Osteocyte (in vitro differentiated cells): ENCODE measurements at places on chromosomes 12 and 14.
A peak's percentile ranks its signal among the peaks of the same experiment; 100 is the strongest.

DNA sequence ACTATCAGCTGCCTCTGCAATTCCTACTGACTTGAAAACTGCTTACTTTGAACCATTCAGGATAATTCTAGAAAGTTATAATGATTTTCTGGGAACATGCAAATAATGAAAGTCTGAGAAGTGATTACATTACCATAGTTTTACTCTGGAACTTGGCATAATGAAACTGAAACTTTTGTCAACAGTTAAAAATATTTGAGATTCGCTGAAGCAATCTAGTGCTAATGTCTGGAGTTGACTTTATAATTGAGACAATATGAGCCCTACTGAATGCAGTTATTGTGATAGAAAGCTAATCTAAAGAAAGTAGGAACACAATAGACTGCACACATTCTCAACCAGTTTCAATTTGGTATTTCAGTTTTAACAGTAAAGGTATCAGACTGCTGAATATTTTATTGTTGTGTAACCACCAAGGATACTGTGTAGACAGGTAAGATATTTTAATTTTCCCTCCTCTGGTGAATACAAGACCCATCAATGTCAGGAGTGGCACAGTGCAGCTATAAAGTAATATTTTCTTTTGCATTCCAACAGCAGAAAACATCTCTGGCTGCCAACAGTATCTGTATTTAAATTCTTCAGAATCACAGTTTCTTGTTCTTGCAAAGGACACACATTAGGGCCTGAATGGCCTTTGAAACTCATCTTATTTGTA is 483.5 kb downstream of the ATP23 start:
- no peak for DNase-seq

DNA sequence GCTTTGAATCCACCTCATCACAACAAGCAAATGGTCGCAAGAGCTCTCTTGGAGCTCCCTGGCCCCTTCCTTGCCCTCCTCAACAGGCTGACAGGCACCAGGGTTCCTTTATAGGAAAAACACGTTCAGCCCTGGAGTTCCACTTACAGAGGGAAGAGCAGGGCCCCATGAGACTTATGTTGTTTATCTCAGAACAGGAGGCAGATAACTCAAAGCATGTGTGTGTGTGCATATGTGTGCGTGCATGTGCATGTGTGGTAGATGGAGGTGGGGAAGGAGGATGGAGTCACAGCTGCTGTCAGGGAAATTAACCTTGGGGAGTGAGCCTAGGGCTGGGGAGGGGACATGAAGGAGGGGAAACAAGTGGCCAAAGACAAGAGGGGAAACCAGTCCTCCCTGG is 138.1 kb downstream of the DPF3 start:
- no peak for DNase-seq

DNA sequence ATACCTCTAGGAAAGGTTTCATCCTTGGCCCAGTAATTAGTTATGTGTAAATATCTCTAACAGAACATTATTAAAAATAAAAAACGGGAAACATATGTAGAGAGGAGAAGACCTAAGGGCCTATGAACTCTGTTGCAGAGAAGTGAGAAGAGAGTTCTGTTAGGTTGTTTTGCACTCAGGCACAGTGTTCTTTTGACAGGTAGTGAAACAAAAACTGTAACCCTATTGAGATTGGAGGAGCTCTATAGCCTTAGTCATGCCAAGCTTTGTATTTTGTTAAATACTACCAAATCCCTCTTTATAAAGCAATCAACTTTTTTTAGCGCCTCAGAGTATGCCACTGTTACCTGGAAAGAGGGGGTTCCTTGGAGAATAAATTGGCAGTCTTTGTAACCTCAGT is 77.6 kb downstream of the CNTN1 start:
- no peak for DNase-seq

GRCh38 chr14:36829547-36829946 is 167.9 kb downstream of the PAX9 start:
- no peak for DNase-seq

- no peak for DNase-seq
Observed at GRCh38 chr12:81206429-81206828, 128.6 kb downstream of the ACSS3 start.

DNA sequence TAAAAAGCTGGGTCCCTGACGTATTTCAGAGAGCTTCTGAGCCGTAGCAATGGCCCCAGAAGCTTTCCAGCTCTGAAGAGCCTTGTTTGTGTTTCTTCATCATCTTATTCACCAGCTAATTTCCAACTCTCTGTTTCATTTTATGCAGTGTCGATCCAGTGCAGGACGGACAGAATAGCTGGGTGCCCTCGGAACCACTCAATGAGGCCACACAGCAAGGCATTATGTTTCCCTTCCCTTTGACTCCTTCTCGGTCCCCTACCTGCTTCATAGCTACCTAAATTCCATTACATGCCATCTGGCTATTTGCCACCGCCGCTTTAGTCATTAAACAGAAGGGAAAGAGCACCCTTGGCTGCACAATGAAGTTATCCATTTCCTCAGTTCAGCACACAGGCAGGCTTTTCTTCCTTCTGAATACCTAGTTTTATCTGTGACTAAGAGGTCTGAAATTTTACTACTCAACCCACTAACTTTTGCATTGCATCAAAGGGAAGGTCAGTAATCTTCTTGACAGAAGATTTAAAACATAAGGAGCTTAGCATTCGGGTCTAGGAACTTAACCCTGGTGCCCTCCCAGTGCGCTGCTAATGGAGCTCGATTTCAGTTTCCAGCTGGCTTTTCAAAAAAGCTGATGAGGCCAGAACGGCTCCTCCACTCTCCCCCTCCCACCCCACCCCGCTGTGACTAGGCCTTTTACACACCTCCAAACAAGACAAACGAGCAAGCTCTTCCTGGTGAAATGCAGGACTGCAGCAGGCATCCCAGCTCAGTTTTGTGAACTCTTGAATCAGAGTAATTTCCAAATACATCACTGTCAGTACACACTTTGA is 176.8 kb downstream of the GXYLT1 start:
- DNase-seq = no peak

GRCh38 chr14:36988568-36988967 is 183.8 kb downstream of the SLC25A21 start:
- no peak for DNase-seq

GRCh38 chr14:68748691-68749090 is 44.2 kb downstream of the ZFP36L1 start:
- no peak for DNase-seq

DNA sequence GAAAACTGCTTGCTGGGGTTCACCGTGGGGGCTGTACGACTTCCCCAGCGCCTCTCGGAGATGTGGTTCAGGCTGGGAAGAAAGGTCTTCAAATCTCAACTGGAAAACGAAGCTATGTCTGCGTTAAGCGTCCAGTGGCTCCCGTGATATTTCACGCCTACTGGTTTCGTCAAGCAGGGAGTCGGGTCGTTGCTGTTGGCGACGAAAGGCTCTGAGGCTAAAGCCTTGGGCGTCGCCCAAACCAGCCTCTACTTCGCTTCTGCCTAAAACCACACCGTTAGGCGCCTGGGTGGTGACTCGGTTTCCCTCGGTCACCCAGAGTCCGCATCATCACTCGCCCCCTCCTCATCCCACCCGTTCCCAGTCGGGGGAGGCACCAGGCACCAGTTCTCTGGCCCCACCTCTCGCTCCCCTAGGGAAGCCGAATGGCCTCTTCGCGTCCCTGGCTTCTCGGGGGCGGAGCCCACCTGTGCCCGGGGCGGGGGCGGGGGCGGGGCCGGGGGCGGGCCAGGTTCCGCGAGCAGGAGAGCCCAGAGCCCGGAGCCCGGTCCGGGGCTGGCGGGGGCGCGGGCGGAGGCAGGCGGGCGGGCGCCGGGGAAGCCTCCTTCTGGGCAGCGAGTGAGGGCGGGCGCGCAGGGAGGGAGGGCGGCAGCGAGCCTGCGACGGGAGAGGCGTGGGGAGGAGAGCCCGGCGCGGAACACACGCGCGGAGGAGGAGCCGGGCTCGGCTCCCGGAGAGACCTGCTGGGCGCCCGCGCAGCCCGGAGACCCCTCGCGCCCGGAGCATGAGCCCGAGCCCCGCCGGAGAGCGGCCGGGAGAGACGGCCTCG is at the start of gene B4GALNT3:
Gene B4GALNT3 (plus strand): TSS at position 510 of the 829 bp plus-strand sequence. CDS start 438 bp downstream, outside the sequence.
- DNase-seq = no peak

- no peak for DNase-seq
Observed at GRCh38 chr12:117402363-117402762, 40.9 kb upstream of the NOS1 start.

- DNase-seq = no peak
Observed at GRCh38 chr14:84351646-84352045, 1178.3 kb upstream of the FLRT2 start.

DNA sequence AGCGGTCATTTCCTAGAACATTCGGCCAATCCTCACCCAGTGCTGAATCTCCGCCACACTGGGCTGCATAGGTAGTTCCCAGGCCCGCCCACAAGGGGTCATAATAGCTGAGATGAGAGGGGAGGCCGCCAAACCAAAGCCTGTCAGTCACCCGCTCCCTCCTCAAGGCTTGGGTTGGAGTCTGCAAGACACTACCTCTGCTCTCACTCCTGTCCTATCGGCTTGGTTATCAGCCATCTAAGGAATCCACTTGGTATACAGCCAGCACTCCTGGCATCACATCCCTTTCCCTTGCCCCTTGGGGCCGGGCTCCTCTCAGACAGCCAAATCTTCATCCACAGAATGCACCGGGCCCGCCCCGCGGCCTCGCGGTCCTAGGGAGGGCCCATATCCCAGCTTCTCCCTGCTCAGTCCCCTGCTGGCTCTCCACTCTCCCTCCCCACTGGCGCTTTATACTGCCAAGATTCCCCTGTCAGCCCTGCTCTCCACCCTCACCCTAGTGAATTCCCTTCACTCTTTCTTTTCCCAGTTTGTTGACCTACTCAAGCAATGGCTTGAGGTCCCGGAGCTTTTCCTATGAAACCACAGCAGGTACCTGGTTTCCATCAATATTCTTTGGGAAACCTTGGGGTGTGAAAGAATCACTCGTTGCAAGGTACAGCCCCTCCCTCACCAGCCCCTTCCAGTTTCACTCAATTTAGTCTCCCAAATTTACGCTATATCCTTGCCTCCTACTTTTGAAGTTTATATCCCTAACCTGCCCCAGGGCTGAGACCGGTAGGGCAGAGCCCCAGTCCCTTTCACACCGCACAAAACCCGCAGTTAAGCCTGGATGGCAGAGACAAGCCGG is 1.4 kb downstream of the IFFO1 start:
- DNase-seq = peak; percentile 92

- no peak for DNase-seq
Observed at GRCh38 chr12:69922999-69923398, 98.0 kb downstream of the MYRFL start.
